ENCODE measurements at places on chromosomes 1 and 21. TPM values are rescaled to one million over a fixed set of nuclear protein-coding genes. Genes with fewer than 3 reads are reported as not detected.

GRCh38 chr1:225364439-225364838 is 63.4 kb downstream of the LBR start:
- no peak overlapping the region for H3K27ac ChIP-seq
- peaks cover 15% of the 10 kb centered on the region for H3K27me3 ChIP-seq
- no peak overlapping the region for H3K4me3 ChIP-seq
- no peaks in the 10 kb centered on the region for H3K36me3 ChIP-seq
- no peak for DNase-seq

DNA sequence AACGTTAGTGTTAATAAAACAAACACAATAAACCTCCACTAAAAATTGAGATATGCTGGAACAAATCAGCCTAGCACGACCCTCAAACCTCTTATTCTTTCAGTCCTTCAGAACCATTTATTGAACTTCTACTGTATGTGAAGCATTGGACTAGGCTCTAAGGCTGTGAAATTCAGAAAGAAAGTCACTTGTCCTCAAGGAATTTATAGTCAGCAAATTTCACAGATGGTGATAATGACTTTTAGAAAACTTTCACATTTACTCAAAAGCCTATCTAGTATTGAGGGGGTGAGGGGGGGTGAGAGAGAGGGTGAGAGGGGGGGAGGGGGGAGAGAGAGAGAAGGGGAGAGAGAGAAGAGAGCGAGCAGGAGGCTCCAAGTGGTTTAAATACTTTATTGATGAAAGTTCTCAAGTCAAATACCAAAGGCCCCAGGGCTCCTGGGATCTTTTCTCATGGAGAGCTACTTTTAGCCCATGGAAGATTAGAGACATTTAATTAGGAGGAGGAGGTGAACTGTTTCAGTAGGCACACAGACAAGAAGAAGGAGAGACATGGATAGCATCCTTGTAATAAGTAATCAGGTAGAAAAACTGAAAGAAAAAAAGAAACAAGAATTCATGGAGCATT is 66.3 kb upstream of the SSX2IP start:
- H3K4me1 ChIP-seq: no peaks in the 10 kb centered on the region
- no peak for DNase-seq
- H3K36me3 ChIP-seq: no peaks in the 10 kb centered on the region

DNA sequence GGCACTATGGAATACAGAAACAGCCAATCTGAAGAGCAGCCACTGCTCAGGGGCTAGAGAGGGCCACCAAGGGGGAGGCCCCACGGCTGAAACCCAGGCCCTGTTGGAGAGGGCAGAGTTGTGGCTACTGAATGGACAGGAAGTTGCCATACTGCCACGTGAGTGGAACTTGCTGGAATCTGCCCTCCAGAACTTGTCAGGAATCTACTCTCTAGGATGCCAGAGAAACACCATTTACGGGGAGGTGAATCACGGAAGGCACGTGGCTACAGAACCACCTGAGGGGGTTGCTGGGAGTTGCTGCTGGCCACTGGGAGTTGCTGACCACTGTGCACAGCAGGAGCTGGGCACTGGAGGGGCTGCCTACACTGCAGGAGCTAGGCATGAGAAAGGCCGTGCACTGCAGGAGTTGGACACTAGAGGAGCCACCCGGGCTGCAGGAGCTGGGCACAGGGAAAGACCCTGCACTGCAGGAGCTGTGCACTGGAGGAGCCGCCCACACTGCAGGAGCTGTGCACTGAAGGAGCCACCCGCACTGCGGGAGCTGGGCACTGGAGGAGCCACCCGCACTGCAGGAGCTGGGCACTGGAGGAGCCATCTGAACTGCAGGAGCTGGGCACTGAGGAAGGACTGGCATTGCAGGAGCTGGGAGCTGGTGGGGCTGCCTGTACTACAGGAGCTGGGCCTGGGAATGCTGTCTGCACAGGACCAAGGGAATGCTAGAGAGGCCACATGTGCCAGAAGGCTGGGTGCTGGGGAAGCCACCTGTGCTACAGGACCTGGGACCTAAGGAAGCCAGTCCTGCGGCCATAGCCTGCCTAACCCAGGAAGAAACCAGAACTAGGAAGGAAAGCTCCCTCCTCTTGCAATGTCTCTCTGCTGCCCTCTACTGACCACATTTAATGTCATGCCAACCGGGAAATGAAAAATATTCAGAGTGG is 343.4 kb downstream of the MATN1 start:
- peaks cover 5% of the 10 kb centered on the region for H3K4me1 ChIP-seq
- no peak overlapping the region for H3K27ac ChIP-seq
- H3K36me3 ChIP-seq: no peaks in the 10 kb centered on the region
- no peak overlapping the region for H3K4me3 ChIP-seq
- peak; percentile 22 for DNase-seq
- H3K27me3 ChIP-seq: no peaks in the 10 kb centered on the region

The BLACAT1 gene
- polyA plus RNA-seq: not detected

The BRDT gene
- not detected for polyA plus RNA-seq

DNA sequence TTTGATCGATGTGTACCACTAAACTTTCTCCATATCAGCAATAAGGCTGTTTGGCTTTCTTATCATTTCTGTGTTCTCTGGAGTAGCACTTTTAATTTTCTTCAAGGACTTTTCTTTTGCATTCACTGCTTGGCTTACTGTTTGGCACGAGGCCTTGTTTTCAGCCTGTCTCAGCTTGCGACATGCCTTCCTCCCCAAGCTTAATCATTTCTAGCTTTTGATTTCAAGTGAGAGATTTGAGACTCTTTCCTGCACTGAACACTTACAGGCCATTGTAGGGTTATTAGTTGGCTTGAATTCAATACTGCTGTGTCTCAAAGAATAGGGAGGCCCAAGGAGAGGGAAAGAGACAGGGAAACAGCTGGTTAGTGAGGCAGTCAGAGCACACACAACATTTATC is 120.6 kb upstream of the KCND3 start:
- H3K27ac ChIP-seq: no peak overlapping the region
- H3K4me1 ChIP-seq: no peaks in the 10 kb centered on the region
- no peak for DNase-seq
- peaks cover 6% of the 10 kb centered on the region for H3K27me3 ChIP-seq

GRCh38 chr1:183553764-183554163 is 36.5 kb downstream of the NCF2 start:
- H3K4me1 ChIP-seq: no peaks in the 10 kb centered on the region
- no peak overlapping the region for H3K4me3 ChIP-seq
- peaks cover 72% of the 10 kb centered on the region for H3K36me3 ChIP-seq
- no peak overlapping the region for H3K27ac ChIP-seq
- no peaks in the 10 kb centered on the region for H3K27me3 ChIP-seq

DNA sequence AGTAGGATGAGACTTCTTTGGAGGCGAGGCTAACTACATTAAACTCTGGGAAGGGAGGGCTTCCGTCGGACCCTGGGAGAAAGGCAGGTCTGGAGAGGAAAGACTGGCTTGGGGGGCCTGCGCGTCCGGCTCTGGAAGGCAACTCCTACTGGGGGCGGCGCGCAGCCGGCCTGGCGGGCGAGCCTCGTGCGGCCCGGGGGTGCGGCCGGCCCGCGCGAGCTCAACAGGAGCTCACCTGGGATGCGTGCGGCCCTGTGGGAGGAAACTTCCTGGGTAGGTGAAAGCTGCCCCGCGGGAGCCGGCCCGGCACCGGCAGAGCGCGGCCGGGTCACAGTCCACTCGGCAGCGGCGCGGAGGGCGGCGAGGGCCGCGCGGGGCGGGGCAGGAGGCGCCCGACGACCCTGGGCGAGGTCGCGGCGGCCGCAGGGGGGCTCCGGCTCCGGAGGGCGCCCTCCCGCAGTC is 449 bp downstream of the EPS15 start:
- no peaks in the 10 kb centered on the region for H3K27me3 ChIP-seq
- H3K4me3 ChIP-seq: peak overlapping the region; percentile 95
- no peaks in the 10 kb centered on the region for H3K36me3 ChIP-seq
- H3K27ac ChIP-seq: peak overlapping the region; percentile 83
- peaks cover 64% of the 10 kb centered on the region for H3K4me1 ChIP-seq
- DNase-seq: peak; percentile 48

- H3K27ac ChIP-seq: no peak overlapping the region
- DNase-seq: no peak
- H3K4me3 ChIP-seq: no peak overlapping the region
- H3K36me3 ChIP-seq: no peaks in the 10 kb centered on the region
- no peaks in the 10 kb centered on the region for H3K4me1 ChIP-seq
These were observed 605.3 kb upstream of the NR5A2 start for GRCh38 chr1:199422206-199422605.
